CD4-positive, alpha-beta T cell treated with Interleukin-1 beta for 1 hour (primary cell): ENCODE measurements at places on chromosomes 1 and 21.

- DNase-seq, result no peak
Observed at GRCh38 chr1:241611063-241611462, 29.1 kb downstream of the CHML start.

DNA sequence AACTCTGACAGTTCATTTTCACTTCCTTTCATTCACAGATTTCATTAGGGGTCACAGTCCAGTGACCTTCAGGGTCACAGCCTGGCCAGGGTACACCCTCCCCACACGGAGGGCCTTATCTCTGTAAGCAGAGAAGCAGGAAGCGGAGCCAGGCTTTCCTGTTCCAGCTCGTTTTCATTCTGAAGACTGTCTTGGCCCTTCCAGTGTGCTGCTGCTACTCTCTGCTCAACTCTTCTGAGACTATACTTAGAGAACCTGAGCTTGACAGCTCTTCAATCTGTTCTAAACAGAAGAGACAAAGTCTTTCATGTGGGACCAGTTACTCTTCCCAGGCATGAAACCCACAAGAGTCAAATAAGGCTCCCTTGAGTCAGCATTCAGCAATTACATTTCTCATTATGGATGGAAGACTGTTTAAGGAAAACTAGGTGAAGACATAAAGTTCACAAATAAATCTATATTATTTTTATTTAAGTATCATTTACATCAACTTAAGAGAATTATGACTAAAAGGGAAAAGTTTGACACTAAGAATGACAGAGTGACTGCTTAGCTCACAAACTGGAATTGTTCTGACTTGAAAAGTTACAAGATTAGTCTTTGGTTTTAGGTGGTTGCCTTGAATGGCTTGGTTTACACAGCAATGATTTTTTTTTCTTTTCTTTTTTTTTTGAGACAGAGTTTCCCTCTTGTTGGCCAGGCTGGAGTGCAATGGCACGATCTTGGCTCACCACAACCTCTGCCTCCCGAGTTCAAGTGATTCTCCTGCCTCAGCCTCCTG is 4.8 kb upstream of the TDRD10 start:
- no peak for DNase-seq

DNA sequence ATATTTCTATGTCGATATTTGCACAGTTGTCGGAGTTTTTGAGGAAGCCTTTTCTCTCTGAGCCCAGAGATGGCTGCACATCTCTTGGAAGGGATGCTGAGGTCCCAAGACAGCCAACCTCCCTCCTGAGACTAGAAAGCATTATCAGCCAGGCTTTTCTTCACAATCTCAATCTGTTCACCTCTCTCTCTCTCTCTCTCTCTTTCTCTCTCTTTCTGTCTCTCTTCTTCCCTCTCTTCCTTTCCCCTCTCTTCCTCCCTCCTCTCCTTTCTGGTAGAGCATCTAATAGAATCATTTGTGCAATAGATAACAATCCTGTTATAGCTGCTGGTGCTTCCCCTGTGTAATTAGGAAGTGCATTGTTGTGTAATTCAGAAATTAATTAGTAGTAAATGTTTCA is 131.8 kb downstream of the CAPN8 start:
- DNase-seq, result no peak

DNA sequence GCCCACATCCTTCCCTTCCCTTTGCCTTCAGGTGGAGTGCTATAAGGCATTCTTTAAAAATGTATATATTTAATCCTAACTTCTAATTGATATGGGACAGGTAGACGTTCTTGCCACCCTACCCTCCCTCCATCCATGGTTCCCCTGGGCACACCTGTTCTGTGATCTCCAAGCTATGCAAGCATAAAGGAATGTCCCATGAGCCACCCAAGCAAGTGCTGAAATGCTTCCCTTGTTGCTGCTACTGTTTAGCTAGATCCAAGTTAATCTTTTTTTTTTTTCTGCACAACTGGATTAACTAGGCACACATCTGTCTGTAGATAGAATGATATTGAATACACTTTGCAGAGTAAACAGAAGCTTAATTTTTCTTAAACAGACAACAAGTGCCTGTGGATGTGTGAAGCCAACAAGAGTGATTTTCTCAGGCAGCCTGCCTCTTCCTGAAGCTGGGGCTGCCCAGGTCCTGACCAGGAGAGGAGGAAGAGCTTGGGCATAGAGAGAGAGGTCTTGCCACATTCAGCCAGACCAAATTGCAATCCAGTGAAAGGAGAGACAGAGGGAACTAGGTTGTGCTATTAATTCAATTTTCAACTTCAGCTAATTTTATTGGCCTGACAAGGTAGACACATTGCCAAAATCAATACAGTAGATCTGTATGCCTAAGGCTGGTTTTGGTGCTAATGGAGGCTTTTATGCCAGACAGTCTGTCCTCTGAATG is 28.2 kb upstream of the ATP1B1 start:
- DNase-seq, result no peak

DNA sequence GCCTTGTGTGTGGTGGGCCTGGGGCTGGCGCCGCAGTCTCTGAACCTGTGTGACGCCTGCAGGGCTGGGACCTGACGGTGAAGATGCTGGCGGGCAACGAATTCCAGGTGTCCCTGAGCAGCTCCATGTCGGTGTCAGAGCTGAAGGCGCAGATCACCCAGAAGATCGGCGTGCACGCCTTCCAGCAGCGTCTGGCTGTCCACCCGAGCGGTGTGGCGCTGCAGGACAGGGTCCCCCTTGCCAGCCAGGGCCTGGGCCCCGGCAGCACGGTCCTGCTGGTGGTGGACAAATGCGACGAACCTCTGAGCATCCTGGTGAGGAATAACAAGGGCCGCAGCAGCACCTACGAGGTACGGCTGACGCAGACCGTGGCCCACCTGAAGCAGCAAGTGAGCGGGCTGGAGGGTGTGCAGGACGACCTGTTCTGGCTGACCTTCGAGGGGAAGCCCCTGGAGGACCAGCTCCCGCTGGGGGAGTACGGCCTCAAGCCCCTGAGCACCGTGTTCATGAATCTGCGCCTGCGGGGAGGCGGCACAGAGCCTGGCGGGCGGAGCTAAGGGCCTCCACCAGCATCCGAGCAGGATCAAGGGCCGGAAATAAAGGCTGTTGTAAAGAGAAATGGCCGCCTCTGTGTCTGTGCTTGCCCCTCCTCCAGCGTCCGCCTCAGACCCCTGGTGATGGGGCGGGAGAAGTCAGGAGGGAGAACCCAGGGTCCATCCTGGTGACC is 788 bp downstream of the ISG15 start:
- DNase-seq, result peak; percentile 42

DNA sequence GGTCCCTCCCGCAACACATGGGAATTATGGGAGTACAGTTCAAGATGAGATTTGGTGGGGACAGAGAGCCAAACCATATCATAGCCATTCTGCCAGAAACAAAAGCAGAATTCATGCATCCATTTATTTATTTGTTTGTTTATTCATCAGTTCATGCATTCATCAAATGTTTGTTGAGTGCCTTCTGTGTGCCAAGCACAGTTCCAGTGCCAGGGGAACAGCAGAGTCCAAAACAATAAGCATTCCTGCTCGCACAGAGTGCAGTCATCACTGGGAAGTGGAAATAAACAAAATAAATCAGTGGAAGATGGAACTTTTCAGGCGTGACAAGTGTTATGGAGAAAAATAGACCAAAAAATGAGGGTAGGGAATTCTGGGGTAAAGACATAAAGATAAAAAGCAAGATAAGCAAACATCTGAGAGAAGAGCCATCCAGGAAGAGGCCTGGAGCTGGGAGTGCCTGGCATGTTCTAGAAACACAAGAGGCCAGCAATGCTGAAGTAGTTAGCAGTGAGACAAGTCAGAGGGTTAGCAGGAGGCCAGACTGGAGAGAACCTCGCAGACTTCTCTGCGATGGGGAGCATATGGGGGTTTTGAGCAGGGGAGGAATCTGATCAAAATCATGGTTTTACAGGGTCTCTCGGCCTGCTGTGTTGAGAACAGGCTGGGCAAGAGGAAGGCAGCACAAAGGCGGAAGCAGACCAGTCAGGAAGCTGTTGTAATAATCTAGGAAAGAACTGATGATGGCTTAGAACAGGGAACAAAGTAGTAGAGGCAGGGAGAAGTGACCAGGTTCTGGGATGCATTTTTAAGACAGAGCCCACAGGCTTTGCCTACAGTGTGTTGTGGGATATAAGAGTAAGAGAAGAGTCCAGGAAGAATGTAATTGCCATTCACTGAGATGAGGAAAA is 113.2 kb downstream of the GLUL start:
- DNase-seq, result no peak

DNA sequence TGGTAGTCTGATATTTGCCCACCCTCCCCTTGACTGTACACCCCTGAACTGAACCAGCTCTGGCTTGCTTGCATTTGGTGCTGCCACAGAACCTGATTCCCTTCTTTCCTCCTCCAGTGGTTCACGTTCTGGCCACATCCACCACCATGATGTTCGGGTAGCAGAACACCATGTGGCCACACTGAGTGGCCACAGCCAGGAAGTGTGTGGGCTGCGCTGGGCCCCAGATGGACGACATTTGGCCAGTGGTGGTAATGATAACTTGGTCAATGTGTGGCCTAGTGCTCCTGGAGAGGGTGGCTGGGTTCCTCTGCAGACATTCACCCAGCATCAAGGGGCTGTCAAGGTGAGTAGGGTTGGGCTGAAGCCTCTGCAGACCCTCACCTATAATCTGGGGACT is 1.8 kb downstream of the CDC20 start:
- DNase-seq, result no peak

- no peak for DNase-seq
Observed at GRCh38 chr1:100152271-100152670, 19.3 kb downstream of the TRMT13 start.

DNA sequence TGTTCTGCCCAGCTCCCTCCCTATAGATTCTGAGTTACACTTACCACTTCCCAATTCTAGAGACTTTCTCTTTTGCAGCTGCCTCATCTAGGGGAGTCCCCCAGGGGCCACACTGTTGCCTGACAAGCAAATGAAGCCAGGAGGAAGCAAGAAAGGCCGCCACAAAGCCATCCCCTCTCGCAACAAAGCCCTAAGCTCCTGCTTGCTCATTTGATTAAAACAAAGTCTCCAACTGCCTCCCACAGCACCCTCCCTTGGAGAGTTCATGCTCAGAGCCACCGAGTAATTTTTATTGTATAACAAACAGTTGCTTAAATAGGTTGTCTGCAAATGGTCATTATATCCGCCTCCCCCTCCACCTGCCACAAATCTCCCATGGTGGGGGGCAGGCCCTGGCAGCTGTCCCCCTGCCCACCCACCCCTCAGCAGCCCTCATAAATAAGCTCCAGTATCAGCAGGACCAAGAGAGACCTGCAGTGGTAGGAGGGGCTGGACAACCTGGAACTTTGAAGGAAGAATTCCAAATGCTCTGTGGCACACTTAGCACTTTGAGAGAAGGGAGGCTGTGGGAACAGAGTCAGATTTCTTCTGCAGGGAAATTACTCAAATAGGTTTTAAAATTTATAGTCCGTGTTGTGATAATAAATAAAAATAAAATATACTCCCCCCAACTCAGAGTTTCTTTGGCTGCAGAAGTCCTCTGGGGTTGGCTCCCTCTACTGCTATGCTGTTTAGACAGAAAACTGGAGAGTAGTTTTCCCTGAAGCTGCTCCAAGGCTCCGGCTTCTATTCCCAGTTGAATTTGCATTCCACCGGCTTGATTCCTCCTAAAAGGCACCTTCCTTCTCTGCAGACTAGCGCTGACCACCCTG is 237.5 kb downstream of the TTLL7 start:
- DNase-seq, result no peak

DNA sequence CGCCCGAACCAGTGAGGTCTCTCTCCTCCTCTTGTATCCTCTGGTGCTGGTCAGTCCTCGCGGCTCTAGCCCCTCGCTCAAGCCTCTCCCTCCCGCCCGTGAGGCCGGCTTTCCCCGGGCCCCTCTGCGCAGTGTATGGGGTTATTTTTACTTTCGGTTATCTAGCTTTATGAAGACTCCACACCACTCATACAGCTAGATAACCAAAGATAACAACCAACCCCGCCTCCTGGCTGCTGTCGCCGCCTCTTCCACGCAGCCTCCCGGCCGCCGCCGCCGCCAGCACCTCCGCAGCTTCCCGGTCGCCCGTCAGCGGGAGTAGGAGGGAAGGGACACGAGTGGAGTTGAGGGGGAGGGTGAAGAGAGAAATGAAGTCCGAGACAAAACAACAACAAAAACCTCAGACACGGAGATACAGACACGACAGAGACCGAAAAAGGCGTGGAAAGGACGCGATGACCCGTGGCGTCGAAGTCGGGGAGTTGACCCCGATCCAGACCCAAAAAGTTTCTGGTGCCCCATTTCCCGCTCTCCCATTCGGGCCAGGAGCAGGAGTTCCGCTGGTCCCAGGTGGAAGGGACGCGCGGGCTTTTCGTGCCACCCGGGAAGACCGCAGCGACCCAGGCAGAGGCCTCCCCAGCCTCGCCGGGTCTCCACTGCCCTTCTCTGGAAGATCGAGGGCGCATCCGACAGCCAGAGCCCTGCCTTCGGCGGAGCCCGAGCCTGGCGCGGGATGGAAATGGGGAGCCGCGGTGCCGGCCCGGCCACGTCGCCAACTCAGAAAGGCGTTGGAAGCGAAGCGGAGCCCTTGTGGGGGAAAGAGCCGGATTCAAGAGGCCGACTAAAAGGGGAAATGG is 51.4 kb downstream of the RHBG start:
- peak; percentile 67 for DNase-seq

- DNase-seq, result no peak
Observed at GRCh38 chr1:13757693-13758092, 57.7 kb downstream of the PRDM2 start.

GRCh38 chr1:98749152-98749756 is 87.7 kb downstream of the SNX7 start:
- DNase-seq, result peak; percentile 28

- DNase-seq, result no peak
Observed at GRCh38 chr1:204376919-204377799, 17.4 kb upstream of the PLEKHA6 start.

- no peak for DNase-seq
Observed at GRCh38 chr1:94743862-94744261, 76.3 kb upstream of the SLC44A3 start.

DNA sequence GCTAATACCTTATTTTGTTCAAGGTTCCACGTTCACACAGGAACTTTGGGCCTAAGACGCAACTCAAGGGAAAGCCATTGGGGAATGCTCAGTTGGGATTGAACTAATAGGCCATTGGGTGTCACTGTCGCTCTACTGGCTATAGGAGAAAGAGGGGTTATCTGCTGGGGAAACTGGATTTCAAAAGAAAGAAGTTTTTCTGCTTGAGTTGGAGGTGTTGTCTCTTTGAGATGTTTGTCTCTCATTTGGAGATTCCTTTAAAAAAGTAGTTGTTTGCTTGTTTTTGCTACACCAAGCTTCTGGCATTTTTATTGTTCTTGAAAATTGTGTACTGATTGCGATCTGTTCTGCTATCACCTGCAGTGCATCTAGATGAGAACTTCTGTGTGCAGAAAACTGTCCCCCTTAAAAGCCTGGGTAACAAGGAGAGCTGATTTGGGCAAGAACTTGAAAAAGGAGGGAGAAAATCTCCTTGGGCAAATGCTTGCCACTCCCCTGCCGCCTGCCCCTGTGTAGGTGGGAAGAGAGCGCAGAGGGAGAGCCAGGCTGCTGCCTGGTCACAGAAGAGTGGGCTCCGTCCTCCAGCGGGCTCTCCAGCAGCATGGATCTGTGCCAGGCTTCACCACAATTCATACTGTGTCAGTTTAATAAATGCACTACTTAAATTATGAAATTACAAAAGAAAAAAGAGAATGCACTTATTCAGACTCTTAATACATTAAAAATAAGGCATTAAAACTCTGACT is 39.9 kb downstream of the PEX14 start:
- DNase-seq, result no peak

GRCh38 chr1:2610036-2610959 is 22.5 kb downstream of the MMEL1 start:
- DNase-seq, result no peak

GRCh38 chr1:30914931-30915330 is 6.4 kb upstream of the SDC3 start:
- DNase-seq, result no peak
